ENCODE measurements at places on chromosomes 5 and 9.

DNA sequence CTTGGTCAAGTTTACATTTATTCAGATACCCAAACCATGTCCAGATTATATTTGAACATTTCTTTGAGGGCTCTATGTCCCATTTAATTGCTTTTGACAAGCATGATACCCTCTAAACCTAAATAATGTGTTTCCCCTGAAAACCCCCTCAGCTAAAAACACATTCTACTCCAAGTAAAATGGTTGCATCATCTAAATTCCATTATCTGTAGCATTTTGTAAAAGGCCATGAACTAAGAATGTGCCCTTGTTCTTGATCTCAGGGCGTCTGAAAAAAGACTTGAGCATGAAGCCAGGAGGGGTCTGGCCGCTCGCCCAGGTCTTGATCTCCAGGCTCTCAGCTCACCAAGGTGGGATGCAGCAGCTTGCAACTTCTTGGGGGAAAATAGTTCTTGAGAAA is 53.5 kb upstream of the ERCC6L2 start:
- DNase-seq, result no peak

GRCh38 chr9:15176836-15177235 is 130.2 kb downstream of the TTC39B start:
- no peak for DNase-seq

- DNase-seq, result no peak
Measured at GRCh38 chr9:134367791-134368490, 41.7 kb downstream of the RXRA start.

DNA sequence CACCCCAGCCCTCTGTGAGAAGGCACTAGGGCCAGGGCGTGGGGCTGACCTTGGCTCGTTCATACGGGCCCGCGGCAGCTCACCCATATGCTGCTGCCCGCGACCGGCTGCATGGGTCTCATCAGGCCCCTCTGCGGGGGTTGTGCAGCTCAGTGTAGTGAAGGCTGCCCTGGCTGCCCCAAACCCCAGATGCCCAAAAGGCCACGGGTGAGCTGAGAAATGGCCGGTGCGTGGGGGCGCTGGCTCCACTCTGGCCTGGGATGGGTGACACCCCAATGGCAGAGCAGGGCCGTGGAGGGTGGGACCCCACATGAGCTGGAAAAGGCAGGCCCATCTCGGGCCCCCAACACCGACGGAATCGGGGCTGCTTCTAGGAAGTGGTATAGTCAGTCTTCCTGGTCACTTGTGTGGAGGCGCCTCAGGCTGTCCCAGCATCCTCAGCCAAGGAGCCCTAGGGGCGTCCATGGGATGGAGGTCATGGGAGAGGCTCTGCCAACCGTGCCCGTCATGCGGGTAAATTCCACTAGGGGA is 19.4 kb upstream of the LRRC14B start:
- DNase-seq, result no peak

GRCh38 chr5:143717400-143717799 is 94.6 kb upstream of the HMHB1 start:
- DNase-seq, result no peak

DNA sequence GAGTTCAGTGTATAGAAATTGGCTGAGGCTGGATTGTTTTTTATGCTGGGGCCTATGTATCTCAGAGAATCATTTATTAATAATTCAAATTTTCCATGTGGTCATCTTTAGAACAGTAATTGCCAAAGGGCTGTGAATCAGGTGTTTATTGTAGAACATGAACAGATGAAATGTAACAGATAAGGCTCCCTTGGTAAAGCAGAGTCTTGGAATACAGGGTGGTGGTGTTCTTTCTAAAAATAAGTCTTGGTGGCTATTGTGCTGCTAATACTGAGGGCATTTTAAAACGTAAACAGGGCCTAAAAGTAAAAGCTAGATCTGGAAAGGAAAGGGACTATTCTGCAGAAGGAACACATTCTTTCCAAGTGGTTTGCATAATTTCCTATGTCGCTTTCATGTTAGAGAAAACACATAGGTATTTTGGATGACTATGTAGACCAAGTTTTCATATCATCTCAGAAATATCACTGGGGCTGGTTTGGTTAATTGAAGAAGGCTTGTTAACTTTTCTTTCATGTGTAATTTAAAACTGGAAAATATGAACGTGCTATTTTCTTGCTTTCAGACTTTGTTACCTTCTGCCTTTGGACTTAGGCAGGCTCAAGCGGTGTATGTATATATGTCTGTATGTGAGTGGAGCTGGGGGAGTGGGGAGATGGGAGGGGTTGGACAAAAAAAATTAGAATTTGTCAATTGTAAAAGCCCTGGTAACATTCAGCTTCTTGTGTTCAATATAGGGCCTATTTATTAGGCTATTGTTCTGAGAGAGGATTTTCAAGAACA is 119.9 kb upstream of the ANKRD55 start:
- DNase-seq, result no peak

Measured in brain pericyte (primary cell).